ENCODE measurements at places on chromosomes 3 and 15.

GRCh38 chr15:55770261-55770660, 27.3 kb upstream of the PRTG start:
- no peak for DNase-seq

GRCh38 chr3:57840473-57840872, 84.4 kb downstream of the SLMAP start:
- DNase-seq: no peak

- no peak for DNase-seq
Observed at GRCh38 chr3:188904670-188905069, 267.1 kb upstream of the TPRG1 start.

DNA sequence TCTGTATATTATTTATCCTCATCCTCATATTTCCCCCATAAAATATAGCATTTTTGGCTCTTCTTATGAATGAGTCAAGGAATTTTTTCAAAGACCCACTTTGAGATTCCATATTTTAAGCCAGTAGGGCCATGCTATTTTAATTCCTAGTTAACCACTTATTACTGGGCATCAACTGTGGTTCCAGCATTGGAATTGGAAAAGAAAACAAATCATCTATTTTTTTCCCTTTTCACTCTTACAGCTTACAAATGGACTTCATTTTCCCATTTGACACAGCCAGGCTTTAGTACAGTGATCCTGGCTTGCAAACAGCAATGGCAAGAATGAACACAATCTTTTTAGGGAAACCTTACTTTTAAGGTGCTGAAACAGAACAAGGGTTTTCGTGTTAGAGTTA, 19.4 kb upstream of the PLCL2 start:
- DNase-seq: no peak

DNA sequence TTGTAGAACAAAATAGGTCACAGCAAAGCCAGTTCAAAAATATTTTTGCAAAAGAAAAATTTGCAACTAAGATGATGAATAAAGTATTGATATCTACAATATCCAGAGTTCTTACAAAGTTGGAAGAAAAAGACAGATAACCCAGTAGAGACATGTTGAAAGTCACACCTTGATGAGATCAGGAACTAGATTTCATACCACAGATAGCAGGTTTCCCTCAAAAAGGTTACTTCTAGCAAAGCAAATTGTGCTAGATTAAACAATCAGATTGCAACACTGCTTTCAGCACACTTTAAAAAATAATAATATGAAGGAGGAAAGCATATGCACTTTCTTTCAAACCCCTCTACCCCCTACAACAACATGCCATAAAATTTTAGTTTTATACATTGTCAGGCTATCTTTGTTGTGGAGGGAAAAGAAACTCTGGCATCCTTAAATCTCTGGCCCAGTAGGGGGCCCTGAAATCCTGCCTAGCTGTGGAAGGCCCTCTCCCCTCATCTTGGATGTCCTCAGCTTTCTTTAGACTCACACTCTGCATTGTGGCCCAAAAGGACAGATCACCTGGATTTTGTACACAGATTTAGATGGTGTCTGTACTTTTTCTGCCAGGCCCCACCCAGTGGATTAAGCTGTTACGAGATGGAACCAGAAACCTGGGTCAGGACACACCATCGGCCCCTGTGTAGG, 50.9 kb downstream of the CCR3 start:
- no peak for DNase-seq

DNA sequence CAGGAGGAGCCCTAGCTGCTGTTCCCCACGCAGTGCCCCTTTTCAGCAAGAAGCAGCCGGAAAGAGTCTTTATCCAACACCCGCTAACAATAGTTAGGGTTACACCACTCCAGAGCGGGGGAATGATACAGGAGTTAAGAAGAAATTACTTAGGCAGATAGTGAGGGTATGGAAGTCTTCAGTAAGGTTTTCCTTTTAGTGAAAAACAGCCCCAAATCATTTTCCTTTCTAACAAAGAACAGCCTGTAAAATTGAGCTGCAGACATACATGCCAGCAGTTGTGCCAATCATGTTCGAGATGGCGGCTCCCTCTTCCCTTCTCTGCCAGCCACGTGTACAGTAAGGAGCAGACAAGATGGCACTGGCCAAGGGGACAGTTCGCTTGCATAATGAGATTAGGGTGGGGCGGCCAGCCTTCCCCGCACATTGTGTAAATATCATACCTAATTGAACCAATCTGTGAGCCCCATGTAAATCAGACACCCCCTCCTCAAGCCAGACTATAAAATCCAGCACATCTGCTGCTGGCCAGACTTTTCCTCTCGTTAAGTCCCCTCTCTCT, 18.5 kb upstream of the SENP5 start:
- no peak for DNase-seq

DNA sequence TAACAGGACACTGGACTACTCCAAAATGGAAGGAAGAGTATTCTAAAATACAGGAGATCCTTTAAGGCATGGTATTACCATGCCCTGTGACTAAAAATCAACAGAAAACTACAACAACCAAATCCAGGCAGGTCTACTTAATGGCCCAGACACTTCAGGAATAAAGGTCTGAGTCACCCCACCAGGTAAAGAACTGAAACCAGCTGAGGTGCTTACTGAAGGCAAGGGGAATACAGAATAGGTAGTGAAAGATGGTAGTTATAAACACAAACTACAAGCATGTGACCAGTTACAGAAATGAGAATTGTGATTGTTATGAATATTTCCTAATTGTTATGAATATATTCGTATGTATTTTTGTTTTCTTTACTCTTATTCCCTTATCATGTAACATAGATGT, 13.4 kb downstream of the IFT57 start:
- DNase-seq: no peak

- DNase-seq: no peak
Observed at GRCh38 chr3:108527109-108527508, 16.7 kb upstream of the MYH15 start.

GRCh38 chr3:7038394-7038793, 177.5 kb downstream of the GRM7 start:
- DNase-seq: no peak

- no peak for DNase-seq
Observed at GRCh38 chr3:78086150-78086549, 1046.3 kb downstream of the ROBO2 start.

- no peak for DNase-seq
Observed at GRCh38 chr3:155970398-155970797, 99.9 kb downstream of the GMPS start.

- no peak for DNase-seq
Observed at GRCh38 chr3:160611141-160611540, 45.8 kb upstream of the KPNA4 start.

DNA sequence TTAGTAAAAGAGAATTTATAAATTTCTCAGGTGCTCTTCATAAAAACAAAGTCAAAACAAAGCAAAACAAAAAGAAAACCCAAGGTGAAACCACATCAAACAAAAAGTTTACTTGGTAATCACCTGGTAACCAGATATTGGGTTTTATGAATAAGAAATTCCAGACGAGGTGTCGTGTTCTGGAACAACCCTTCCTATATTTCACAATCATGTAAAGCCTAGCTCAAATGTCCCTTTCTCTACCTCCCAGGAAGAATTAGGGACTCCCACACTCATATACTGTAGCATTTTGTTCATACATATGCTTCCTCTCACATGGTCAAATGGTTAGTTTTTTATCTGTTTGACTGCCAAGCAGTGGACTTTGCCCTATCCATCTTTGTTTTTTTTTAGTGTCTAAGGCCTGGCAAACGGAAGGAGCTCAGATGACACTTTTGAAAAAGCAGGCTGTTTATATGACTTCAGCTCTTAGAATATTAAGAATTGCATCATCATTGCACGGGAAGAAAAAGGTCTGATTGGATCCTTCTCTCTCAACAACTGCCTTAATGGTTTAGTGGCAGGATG, 326.7 kb upstream of the TBL1XR1 start:
- DNase-seq: no peak

DNA sequence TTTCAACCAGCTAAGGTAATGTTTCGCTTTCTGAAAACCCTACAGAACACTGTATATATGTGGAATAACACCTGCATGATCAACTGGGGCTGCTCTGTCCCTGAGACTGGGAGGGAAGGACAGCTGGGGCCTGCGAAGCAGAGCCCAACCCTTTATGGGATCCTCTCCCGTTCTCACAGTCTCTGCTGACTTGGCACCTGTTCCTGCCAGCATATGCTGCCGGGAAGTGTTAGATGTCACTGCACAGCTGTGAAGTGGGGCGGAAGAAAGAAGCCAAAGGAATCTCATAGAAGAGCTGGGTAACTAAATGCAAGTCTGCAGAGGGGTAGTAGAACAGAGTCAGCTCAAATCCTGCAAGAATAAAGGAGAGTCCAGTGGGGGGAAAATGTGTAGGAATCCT, 29.6 kb downstream of the LRRC3B start:
- no peak for DNase-seq

DNA sequence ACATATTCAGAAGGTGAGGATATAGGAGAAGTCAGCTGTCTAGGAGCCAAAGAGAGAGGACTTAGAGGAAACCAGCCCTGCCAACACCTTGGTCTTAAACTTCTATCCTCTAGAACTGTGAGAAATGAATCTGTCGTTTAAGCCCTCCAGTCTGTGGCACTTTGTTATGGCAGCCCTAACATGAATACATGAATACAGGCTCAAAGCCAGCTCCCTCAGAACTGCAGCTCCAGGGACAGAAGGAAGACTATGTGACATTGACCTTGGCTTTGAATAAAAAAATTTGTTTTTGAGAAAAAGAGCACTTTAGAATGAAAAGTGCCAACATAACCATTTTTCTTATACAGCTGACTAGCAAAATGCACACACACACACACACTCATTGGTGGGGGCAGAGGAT, 110.9 kb upstream of the ATP2B2 start:
- DNase-seq: no peak

GRCh38 chr15:90989040-90989768, 5.1 kb downstream of the PRC1 start:
- DNase-seq: no peak

- DNase-seq: no peak
Observed at GRCh38 chr3:184129012-184129411, 6.1 kb upstream of the EIF2B5 start.

DNA sequence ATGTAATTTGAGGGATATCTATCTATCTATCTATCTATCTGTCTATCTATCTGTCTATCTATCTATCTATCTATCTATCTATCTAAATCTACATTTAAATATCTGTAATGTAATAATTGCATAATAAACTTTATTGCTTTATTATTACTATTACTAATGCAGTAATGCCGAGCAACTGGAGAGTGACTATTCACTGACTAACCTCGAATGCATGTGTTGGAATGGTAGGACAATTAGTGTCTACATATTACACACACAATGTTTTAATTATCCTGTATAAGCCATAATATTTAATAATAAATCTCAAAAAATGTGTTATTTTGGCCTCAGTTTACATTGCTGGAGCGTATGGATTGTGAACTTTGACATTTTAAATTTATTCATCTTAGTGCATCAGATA, 25.2 kb upstream of the CNTN3 start:
- no peak for DNase-seq

DNA sequence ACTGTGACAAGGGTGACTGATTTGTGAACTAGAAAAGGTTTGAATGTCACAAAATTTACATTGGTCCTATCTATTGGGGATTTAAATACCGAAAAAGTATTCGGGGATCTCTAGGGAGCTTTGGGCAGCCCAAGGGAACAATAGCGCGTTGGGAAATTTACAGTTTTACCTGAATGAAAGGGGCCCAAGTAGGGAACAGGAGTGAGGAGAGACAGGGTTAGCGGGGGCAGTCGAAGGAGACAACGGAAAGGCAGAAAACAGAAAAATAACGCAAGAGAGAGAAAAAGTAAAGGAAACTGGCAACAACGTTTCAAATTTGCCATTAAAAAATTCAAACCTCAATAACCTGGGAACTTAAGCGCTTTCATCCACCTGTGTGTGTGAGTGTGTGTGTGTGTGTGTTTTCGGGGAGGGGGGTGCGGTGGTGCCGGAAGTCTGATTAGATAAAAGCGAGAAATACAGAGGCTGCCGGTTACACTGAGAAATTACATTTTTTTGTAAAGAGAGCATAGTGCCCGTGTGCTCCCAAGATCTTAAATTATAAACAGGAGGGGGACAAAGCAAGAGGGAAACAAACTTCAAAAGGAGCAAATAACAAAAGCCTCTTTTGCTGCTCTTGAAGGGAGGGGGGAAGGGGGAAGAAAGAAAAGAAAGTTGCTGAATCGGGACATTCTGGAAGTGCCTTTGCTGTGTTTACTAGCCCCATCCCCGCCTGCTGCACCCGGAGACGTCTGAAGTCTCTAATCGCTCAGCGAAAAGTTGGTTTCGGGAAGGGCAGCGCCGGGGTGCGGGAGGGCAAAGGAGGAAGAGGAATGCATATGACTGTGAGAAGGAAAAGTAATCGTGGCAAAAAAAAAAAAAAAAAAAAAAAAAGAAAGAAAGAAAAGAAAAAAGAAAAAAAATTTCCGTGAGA, 721 bp upstream of the ZIC1 start:
- DNase-seq: no peak

DNA sequence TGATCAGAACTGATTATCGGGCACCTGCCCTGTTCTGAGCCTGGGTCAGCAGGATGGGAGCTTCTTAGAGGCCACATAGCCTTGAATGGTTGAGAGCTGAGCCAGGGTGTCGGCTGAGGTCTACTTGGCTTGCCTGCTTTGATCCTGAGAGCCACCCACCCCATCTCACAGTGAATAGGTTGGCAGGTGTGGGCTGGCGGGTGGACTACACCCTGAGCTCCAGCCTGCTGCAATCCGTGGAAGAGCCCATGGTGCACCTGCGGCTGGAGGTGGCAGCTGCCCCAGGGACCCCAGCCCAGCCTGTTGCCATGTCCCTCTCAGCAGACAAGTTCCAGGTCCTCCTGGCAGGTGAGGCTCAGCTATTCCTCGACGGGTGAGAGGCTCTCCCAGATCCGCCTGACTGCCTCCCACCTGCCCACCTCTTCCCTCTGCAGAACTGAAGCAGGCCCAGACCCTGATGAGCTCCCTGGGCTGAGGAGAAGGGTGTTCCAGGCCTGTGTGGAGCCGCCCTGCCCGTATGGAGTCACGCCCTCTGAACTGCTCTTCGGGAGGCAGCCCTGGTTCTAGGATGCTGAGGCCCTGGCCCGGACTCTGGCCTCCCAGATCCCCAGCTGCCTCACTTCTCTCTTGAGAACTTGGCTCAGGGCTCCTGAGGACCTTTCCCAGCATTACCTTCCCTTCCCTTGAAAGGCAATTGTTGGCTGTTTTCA, 3.8 kb downstream of the COMMD4 start:
- DNase-seq: no peak

DNA sequence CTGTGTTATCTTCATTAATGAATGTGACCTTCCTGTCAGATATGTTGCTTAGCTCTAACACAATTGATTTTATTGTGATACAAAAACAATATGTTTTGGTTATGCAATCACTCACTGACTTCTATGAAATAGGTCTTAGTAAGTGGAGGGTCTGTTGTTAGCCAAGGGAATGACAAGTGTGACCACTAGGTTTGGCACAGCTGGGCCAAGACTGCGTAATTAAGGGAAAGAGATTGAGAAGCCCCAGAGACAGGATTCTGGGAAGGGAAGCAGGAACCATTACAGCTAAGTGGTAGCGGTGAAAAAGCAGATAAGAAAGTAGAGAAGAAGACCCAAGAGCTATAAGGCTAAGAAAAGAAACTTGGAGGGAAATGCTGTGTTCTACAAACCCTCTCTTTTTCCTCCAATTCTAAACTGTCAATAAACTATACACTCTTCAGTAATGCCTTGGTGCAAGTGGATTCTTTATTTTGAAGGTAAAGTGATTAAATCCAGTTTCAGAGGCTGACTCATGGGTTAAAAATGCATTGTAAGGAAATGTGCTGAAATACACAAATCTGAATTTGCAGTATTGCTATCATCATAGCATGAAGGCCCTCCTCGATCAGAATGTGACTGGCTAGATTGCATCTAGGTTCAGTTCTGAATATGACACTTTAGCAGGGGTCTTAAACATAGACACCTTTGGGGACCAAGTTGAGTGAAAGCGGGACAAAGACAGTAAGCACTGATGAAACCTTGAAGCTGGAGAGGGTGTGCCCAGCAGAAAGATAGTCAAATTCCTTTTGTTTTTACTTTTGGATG, 26.1 kb downstream of the KCNMB2 start:
- DNase-seq: no peak
